ENCODE measurements at places on chromosomes 3 and 15.

GRCh38 chr3:101876142-101876541 lies 26.8 kb downstream of the NFKBIZ start:
- DNase-seq = peak; percentile 41

GRCh38 chr15:48421362-48421761 lies 90.1 kb downstream of the DUT start:
- DNase-seq = no peak

GRCh38 chr3:173938616-173939015 lies 541.1 kb downstream of the NLGN1 start:
- DNase-seq = no peak

GRCh38 chr3:119933207-119933606 lies 151.3 kb downstream of the NR1I2 start:
- DNase-seq = no peak

- no peak for DNase-seq
Measured at GRCh38 chr3:72390841-72391240, 457.4 kb downstream of the SHQ1 start.

DNA sequence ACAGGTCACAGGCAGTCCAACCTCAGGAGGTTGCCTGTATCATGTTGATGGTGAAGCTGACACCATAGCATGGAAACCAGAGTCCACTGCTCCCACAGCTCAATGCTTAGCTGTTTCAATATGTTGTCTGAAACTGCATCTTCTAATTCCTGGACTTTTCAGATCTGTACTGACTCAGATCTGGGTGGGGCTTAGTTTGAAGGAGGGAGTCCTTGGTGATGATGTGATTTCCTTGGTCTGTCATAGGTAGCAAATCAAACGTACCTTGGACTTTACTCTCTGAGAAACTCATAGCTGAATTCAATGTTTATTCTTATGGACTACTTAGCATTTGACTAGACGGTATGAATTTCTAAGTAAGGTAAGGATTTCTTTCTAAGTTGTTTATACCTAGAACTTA lies at the start of gene HHLA2:
Gene HHLA2 (plus strand): TSS at position 310 of the 400 bp plus-strand sequence. CDS start 55,266 bp downstream, outside the sequence.
- no peak for DNase-seq

Measured in CD4-positive, alpha-beta T cell treated with Interferon gamma for 1 hour (primary cell).